ENCODE measurements at places on chromosomes 3 and 15. TPM values are rescaled to one million over a fixed set of nuclear protein-coding genes. Genes with fewer than 3 reads are reported as not detected.

Gene PLAAT1
- not detected for total RNA-seq

Gene TRAT1
- 58.4 TPM for total RNA-seq

Gene TEX264
- 65.0 TPM for total RNA-seq

Gene SHC4
- 0.66 TPM for total RNA-seq

Gene HDC
- 0.13 TPM for total RNA-seq

Gene KPNA4
- total RNA-seq = 46.3 TPM

- no peak for DNase-seq
Measured at GRCh38 chr3:186180891-186181481, 72.1 kb upstream of the ETV5 start.

DNA sequence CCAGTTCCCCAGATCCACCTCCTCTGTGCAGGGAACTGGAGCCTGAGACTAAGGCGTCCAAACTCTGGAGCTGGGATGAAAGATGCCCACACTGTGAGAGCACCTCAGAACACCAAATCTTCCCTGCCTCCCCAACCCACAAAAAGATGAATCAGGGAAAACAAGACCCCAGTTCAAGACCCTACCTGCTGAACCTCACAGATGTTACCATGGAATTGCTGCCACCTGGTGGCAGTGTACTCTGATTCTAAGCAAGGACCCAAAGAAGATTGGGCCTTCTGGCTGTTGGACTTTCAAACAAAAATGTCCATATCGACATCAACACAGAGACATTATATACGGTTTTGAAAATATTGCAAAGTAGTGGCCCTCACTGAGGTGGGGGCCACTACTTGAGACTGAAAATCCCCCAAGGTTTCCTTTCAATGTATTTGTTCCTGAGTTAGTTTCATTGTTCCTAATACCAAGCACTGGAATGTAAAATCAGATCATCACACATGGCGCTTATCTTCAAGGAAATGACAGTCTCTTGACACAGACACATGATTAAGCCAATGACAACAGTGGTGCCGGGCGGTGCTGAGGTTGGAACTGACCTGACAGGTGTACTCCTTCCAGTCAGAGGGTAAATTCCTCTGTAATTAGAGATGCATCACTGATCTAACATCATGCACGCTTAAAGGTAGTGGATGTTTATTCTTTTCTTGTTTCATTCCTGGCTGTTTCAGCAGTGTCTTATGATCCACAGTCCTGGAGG lies 67.6 kb downstream of the SLC6A11 start:
- peak; percentile 21 for DNase-seq

DNA sequence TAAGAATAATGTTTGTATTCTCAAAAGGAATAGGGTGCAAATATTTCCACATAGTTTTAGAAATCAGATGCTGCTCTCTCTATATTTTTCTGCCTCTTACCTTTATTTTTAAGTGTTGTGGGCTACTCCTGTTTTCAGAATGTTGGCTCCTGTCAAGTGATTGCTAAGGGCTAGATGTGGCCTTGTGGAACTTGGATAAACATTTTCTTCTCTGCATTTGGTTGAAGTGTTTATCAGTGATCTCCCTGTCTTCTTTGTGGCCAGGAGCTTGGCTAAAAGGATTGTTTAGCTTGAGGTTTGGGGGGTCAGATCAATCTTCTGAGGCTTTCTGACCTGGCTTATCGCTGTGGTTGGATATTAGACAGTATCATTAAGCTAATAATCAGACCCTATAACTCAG lies 112.6 kb downstream of the TCF12 start:
- no peak for DNase-seq

DNA sequence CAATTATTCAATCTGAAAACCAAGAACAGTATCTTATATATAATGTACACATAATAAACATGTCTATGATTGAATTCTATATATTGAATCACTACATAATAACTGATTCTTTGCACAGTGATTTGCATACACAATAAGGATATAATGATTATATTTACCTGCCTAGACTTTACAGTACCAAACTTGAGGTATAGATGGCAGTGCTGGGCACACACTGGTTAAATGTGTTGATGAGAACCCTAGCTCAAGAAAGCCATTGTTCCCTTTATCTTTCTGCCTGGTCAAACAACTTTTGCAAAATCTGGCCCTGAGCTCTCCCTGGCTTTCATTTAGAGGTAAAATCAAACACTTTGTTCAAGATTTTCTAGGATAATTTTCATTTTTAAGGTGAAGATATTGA lies 697.7 kb downstream of the TUSC7 start:
- DNase-seq = no peak

- DNase-seq = no peak
Measured at GRCh38 chr15:89781055-89781454, 4.9 kb downstream of the MESP2 start.

- DNase-seq = no peak
Measured at GRCh38 chr3:157916672-157917071, 189.5 kb downstream of the SHOX2 start.

GRCh38 chr3:194861375-194861774 lies 175.7 kb downstream of the FAM43A start:
- DNase-seq = no peak

- no peak for DNase-seq
Measured at GRCh38 chr3:134976948-134977347, 181.9 kb downstream of the EPHB1 start.

DNA sequence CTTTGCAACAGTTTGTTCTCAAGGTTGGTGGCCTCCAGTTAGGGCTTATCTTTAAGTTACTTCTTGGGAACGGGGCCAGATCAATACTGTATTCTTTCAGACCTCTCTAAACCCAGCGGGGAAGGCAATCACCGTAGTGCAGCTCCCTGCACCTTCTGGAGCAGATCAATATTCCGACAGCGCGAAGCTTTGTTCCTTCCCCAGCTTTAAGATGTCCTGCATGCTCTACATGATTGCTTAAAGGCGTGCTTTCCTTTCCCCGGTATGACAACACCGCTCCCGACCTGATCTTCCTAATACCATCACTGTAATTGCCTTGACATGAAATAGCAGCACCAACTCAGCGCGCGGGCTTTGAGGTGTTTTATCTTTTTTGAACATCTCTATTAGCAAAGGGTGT lies 755.2 kb downstream of the NR2F2 start:
- DNase-seq = no peak

DNA sequence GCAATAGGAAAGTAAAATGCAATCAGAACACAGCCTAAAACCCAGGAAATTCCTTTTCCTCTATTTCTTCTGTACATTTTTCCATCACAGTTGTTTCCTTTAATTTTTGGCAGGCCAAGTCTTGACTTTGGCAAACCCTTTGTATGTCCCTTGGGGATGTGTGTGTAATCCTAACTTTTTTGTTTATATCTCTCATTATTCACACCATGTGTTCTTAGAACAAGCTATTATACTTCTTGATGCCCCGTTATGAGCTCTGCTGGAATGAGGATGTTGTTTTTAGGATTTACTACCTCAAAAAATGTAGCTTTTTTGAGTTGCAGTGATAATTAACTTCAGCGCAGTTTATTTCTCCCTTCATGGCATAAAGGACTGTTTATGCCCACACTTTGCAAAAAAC lies 123.4 kb downstream of the ABI3BP start:
- DNase-seq = no peak

DNA sequence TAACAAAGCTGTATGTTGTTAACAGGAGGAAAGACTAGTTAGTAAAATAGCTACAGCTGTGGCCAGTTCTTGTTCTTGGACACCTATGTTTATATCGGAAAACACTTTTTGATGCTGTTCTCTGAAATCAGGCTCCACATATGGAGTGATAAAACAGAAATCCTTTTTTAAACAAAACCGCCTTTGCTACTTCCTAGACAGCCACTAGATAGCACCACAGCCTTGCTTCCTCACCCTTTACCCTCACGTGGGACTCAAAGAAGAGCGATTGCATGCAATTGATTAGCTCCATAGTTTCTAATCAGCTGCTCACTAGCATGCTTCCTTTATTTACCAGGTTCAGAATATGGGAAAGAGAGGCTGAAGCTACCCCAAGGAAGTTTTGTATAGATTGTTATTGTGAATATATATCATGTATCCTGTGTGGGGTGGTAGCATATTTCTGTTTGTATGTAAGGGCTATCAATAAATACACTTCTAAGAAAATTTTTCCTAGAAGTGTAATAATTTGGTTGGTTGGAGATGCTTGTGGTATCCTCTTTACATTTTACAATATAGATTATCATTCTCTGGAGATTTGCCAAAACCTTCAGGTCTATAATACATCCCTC lies 4.3 kb upstream of the MTFMT start:
- DNase-seq = peak; percentile 59

- no peak for DNase-seq
Measured at GRCh38 chr15:75943713-75944215, 40.1 kb downstream of the FBXO22 start.

DNA sequence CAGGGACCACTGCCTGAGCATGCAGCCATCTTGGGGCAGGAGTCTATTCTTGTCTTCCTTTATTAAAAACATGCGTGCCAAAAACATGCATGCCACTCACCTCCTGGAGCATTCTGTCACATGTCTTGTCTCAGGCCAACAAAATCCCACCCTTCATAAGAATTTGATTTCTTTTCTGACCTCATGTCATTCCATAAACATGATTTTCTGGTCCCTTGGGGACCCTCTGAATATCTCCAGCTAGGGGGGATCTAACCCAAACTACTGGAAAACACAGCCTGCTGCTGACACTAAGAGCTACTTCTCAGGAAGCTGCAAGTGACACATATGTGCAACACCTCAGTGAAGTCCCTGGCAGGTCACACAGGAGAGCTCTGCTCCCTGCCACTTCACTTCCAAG lies 26.8 kb upstream of the NOX5 start:
- no peak for DNase-seq

DNA sequence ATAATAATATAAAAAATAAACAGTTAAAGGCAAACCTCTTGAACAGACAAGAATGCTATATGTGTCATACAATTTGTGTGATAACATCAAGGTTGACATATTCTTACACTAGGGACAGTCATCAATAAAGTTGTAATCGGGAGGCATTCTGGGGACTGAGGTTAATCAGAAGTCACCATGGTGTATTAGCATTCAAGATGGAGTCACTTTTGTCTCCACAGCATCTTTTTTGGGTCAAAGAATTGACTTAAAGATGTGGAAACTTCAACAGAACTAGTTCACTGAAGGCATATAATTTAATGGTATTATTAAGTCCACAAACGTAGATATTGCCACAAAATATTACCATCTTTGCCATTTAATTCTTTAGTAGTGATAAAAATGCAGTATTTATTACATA lies 625.6 kb upstream of the NAALADL2 start:
- DNase-seq = no peak

DNA sequence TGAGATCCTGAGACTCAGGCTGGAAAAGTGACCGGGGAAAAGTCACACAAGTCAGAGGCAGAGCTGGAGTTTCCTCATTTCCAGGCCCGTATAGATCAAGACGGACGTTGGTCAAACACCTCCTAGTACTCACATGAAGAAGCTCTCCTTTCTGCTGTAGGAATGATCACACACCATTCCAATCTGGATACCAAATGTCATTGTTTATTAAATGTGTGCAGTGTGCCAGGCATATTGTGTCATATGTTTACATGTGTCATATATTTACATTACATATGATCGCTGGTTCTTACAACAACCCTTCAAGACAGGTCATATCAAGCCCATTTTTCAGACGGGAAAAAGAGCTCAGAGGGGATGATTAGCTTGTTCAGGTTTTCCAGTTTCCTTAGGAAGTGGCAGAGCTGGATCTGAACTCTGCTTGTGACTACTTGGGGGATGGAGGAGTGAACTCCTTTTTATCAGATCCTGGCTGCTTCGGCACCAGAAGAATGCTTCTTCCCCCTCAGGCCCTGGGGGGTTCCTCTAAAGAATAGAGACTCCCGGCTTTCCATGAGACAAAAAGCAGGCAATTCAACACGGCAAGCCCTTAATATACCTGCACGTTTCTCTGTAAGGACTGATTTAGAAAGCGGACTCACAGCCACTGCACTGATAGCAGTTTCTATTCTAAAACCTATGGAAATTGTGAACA lies 41.9 kb downstream of the FAM43A start:
- no peak for DNase-seq

DNA sequence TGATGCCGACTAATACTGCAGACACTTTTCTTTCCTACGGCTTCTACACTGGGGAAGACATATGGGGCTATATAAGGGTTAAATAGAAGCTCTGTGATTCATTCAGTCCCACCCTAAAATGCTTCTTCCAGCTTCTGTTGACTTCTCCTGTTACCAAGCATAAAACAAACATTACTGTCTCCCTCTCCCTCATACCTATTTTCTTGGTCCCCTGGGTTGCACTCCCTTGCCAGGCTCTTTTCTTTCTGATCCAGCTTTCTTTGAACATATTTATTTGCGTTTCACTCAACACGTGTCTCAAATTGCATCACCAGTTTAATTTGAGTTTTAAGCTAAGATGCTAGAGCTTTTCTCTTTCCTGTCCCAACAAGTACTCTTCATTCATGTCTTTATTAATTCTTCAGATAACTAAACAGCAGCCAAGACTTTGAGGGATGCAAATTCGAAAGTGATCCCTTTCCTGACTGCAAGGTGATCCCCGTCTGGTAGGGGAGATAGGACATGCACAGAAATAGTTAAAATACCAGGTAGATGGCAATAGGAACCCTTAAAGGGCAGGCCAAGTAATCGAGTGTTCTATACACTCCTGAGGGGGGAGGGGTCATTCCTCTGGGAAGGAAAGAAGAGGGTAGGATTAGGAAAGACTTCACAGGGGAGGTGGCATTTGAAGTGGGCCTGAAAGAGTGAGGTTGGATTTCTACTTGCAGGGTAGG lies 198.6 kb upstream of the BCL6 start:
- no peak for DNase-seq

GRCh38 chr3:186099178-186099577 lies 9.7 kb downstream of the ETV5 start:
- no peak for DNase-seq

DNA sequence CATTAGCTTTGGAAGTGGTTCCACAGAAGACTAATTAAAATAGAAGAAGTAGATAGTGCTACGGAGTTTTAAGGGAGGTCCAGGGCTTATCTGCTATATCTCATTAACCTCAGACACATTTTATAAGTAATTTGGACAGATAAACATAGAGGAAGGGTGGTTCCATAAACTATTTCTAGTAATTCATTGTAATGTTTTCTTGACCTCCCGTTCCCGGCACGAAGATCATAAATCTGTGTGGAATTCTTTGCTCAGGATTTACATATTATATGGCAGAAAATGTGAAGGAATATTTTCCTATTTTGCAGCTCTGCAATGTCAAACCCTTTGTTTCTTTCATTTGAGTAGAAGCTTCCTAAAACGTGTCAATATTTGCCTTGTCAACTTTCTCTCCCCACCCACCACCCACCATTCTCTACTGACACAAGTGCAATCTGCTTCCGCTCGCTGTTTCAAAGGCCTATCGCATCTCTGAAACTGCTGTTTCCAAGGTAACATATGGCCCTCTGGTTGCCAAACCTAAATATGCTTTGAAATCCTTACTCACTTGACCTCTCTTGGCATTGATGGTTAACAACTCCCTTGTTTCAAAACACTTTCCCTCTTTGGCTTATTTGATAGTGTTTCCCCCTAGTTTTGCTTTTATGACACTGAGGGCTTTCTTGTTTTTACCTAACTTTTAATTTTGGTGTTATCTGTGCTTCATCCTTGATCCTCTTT lies 21.4 kb upstream of the PLSCR5 start:
- no peak for DNase-seq

DNA sequence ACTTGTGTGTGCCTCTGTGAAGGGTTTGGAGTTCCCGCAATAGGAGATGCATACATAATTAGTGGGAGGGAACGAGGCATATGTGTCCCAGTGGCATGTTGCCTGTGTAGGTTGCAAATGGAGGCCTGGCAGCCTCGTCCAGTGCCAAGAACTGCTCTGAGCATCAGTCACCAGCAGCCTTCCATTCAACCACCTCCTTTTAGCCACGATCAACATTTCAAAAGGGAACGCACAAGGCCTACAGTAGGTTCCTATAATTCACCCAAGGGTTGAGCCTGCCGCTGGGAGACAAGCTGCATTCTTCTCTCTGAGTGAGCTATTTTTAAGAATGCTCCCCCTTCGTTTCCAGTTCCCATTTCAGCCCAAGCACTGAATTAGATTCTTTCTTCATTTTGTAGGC lies 78.8 kb upstream of the CTNNB1 start:
- DNase-seq = no peak
